Right forelimb (tissue), 1 donor: ENCODE measurements at places on chromosomes 5 and 9.
A peak's percentile ranks its signal among the peaks of the same experiment; 100 is the strongest.

DNA sequence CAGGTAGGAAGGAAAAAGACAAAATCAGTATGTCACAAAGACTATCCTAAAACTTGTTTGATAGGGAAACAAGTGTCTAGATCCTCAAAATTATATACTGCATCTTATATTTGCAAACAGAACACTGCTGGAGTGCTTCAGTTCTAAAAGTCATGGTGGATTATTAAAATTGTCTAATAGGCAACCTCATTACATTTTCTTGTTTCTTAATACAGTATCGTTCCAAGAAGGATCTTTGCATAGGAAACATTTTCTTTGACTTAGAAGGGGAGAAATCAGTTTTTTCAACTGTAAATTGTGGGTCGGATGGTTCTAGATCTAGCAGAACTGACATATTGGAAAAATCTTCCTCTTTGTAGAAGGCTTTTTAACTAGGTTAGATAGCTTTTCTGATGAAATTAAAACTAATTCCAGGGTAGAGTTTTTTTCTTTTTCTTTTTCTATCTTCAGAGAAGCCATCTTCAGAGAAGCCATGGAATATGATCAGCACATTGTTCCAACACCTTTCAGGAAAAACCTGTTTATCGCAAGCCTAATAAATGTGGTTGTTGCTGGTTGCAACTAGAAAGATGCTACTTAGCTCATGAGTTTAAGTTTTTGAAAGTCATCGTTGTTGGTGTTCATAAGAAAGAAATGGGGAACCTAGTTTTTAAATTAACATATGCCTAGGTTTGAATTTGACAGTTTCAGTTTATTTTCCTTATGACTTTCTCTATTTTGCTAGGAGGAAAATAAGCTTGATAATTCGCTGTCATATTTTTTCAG is 7.4 kb downstream of the CPEB4 start:
- no peak for DNase-seq

DNA sequence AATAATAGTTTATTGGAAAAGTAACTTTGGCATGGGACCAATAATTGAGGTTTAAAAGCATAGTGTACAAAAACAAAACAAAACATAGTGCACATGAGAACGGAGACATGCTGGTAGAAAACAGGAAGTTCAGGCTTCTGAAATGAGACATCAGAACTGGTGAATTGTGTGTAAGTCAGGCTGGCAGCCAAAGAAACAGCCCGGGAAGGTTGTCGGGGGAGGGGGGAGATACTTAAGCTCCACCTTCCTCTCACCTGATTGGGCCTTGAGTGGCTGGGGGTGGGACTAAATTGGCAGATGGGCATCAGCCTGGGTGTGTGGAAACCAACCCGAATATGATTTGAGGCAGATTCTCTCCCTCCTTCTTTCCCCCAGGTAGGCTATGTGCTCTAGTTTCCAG is 256.3 kb downstream of the SMARCA2 start:
- no peak for DNase-seq

DNA sequence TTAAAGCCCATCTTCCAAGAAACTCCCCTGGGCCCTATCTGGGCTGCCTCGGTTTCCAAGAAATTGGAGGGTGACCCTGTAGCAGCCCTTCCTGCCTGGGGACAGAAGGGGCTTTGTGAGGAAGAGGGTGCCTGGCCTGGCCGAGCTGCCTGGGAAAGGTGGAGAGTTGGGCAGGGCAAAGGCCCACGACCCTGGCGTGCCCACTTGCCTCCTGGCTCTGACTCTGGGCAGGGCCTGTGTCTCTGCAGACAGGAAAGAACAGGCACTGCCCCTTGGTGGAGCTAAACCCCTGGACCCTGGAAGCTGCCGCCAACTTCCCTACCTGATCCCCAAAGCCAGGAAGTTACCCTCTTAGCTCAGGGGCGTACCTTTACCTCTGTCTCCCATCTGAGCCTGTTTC is 149.3 kb downstream of the RGS3 start:
- no peak for DNase-seq

GRCh38 chr9:83199240-83199639 is 136.3 kb upstream of the RASEF start:
- peak; percentile 53 for DNase-seq

DNA sequence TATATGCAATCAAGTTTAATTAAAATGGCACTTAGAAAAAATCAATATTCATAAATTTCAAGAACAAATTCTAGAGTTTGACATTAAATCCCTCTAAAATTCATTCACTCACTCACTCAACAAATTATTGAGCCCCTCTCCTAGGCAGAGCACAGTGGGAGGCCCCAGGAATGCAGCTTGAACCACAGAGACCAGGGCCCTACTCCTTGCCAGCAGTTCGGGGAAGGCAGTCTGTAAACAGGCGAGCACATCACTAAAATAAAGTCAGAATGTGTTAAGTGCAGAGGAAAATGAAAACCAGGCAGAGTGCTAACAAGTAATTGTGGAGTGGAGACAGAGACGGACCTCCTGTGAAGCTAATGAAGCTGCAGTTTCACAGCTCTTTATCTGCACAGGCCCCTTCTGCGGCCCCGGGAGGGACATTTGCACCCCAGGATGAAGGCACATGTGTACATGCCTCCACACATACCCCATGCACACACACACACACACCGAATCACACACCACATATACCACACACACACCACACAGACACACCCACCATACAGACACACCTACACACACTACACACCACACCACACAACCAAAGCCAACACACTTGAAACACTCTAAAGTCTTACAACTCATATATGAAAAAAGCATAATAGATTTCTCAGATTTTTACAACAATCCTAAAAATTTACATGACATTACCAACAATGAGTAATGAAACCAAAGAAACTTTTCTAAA is 40.5 kb downstream of the BHMT start:
- no peak for DNase-seq

DNA sequence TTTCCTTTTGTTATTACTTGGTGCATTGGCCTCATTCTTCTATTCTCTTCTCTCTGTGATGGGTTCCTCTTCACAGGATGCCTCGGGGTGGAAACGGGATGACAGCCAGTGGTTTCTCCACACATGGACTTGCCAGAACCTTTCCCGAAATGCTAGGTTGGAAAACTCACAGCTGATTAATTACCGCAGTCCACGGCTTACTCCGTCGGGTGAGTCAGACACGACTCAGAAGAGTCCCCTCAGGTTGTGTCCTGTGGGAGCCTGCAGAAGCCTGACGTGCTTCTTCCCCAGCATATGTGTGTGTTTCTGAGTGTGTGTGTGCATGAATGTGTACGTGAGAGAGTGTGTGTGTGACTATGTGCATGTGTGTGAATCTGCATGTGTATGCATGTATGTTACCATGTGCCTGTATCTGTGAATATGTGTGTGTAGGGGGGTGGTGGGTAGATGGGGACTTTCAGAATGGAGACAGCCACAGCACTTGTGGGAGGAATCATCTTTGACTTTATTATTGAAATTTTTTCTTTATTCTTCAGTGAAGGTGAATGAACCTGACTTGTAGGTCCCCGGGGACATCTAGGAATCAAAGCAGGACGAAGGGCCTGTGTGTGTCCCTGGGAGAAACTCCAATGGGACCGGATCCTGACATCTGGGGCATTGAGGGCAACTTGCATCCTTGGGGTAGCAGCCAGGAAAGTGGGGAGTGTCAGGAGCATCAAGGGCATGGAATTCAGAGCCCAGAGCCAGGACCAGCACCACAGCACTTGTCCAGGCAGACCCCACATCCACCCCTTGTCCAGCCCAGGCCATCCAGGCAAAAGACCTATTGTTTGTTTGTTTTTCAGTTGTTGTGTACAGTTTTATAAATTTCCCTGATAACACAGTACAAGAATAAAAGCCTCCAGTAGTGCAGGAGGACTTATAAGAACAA is 21.9 kb upstream of the MED10 start:
- peak; percentile 16 for DNase-seq

DNA sequence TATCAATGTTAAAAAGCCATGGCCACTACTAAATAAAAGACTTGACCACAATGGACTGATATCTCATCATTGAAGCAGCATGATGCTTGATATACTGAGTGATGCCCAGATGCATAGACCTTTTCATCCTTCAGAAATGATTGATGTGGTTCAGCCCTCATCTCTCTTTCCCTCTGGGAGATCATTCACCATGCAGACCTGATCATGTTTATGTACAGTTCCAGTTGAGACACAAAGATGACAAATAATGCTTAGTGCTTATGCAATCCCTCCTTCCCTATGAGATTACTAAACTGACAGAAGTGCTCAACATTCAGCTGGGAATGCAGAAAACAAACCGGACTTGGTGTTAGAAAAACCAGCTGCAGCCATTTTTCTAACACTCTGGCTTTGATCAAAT is 91.9 kb upstream of the TLR4 start:
- DNase-seq = no peak

DNA sequence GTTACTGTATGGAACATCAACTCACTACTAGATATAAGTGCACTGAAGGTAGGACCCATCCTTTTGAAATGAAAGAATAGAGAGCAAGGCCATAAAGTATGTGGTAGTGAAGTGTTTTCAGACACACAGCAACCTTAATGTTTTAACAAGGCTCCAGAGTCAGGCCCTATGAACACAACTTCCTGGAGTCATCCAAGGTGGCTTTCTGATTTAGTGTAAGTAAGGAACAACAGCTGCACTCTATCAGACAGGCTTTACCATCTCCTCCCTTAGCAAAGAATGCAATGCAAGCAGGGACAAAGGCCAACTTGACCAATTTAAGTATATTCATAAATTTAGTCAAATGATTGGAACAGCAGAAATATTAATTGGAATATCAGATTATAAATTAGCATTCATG is 90.1 kb downstream of the MPDZ start:
- no peak for DNase-seq

DNA sequence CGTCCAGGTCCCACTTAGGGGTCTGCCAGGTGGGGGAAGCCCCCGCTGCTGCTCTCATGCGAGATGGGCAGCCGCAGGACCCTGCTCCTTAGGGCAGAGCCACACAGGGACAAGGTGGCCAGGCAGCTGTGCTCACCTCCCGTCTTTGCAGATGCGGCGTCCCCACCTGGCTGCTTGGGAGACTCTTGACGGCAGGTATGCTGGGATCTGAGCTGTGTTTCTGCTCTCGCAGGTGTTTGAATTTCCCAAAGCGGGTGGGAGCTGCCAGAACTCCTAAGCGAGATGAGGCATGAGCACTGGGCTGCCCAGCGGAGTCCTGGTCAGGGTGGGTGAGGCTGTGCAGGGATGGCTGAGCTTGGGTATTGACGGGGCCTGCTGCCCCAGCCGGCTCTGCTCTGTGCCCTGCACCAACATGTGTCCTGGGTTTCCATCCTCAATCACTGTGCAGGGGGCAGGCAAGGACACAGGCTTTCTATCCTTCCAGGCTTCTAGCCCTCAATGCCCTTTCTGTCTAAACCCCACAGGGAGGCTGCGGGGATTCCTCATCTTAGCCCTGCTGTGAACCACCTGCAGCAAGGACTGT is 151.4 kb downstream of the ICE1 start:
- no peak for DNase-seq

DNA sequence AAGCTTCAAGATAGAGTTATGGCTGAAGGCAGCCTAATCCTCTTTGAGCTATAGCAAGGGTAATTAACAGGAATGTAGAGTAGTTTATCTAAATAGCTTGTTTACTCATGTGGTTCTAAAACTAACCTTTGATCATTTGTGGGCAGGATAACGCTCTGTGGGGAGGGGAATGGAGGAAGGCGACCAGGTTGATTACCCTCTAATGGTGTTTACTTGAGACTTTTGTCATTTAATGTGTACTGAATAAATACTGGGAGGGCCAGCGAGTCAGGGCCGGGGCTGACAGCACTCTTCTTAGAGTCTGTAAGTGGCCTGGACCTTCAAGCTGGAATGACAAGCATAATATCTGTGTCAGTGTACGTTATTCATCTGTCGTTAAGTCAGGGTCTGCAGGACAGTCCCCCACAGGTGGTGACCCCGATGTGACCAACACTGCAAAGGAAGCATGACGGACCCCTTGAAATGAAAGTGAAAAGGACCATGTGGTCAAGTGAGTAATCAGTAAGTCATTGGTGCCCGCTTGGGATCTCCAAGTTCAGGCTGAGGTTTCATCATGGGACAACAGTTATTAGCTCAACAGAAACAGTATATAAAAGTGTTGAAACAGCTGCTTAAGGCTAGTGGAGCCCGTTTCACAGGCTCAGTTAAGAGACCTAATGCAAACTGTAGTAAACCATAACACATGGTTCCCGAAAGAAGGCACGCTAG is 162.6 kb downstream of the CPLANE1 start:
- DNase-seq = no peak

GRCh38 chr9:38478211-38478610 is 54.0 kb upstream of the IGFBPL1 start:
- DNase-seq = no peak

GRCh38 chr9:18796696-18797270 is 236.2 kb downstream of the SAXO1 start:
- no peak for DNase-seq

DNA sequence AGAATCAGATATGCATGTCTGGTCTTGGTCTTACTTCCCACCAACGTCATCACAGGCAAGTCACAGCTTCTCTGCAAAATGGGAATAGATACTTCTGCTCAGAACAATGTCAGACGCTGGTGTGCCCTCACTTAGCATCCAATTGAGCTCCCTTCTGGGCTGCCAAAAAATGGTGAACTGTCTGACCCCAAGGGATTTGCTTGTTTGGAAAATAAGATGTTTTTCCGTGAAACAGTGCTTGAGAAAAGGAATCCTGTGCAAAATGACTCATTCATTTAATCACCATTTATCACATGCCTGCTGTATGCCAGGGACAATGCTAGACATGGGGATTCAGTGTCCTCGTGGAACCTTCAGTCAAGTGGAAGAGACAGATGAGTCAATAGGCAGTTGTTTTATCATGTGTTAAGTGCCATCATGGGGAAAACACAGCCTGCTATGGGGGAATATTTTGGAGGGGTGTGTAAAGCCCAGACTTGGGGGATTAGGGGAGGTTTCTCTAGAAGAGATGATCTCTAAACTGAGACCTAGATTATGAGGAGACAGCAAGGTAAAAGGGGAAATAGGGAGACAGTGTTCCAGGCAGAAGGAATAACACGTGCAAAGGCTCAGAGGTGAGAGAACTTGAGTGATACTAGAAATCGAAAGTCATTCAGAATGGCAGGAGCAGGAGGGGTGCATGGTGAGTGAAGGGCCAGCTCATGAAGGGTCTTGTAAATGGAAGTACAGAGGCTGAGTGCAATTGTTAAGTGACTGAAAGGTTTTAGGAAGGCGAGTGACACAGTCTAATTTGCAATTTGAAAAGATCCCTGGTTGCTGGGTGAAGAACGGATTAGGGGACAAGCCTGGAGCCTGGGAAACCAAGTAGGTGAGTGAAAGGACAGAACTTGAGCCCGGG is 3.9 kb downstream of the NIPAL4 start:
- DNase-seq = peak; percentile 12
